ENCODE measurements at places on chromosomes 5 and 9.
A peak's percentile ranks its signal among the peaks of the same experiment; 100 is the strongest.

GRCh38 chr5:15037247-15037908 is 165.8 kb upstream of the ANKH start:
- DNase-seq: no peak

- no peak for DNase-seq
Observed at GRCh38 chr5:42400474-42400873, 22.8 kb upstream of the GHR start.

DNA sequence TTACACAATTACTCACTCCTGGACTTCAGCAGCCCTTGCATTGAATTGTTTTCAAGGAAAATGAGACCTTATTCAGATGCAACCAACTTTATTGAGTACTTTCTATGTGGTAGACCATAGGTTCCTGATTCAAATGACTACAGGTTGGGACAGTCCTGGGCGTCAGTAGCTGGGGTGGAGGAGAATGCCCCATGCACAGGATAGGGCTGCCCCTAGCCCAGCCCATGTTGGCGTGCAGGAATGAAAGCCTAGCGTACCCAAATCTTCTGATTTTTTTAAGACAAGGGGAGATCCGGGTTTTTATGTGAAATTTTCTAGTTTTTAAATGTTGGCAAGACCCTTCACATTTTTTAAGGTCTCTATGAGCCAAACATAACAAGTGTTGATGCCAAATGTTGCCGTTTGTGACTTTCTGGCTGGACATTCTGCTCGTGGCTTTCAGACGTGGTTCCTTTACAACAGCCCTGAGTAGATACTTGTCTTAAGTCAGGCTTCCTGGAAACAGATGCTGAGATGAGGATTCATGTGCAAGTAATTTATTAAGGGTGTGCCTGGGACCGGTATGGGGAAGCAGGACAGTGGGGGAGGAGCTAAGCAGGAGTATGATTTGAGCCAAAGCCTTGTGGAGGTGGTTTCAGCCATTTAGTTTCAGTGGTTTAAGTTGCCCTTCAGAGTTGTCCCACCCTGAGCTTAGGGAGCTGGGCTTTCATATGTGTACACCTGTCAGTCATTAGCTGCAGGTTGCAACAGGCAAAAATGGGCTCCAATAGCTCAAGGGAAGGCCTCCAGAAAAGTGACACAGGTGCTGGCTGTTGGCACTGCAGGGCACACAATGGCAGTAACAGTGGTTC is 154.1 kb downstream of the NTRK2 start:
- no peak for DNase-seq

DNA sequence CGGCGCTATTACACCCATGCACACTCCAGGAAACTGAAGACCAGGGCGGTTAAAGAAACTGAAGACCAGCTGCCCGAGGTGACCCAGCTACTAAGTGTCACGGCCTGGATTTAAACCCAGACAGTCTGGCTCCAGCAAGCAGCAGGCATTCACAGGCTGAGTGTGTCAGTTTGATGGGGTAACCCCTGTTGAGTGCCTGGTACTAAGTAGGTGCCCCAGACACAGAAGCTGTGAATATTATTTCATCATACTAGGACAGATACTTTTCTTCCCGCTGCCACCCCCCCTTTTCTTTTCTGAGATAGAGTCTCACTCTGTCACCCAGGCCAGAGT is 7.3 kb downstream of the ENG start:
- DNase-seq: no peak

- no peak for DNase-seq
Observed at GRCh38 chr5:100860407-100860806, 42.7 kb downstream of the ST8SIA4 start.

DNA sequence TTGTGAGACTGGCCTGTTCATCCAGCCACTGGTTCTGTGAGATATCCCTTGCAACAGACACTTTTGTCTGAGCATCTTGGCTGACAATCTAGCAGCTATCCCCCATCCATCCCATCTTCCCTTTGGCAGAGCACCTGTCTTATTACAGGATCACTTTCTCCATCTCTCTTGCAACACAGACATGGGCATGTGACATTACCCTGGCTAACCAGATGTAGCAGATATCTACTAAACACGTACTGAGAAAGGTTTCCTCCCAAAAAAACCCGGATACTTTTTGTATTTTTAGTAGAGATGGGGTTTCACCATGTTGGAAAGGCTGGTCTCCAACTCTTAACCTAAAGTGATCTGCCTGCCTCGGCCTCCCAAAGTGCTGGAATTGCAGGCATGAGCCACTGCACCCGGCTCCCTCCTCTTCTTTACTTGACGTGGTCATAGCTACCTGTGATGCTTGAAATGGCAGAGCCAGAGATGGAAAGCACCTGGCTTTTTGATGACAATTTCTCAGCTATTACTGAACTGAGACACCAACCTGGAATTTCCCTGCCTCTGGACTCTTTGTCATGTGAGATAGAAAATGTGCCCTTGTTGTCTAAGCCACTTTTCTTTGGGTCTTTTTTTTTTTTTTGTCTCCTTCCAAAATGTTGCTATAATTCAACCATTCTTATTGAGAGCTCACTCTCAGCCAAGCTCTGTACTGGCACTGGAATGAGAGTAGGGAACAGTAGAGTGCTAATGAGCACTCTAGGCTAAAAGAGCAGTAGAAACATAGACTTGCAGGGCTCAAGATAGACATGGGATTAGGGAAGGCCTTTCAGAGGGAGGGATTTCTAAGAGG is 32.6 kb downstream of the FNBP1 start:
- DNase-seq: peak; percentile 8

GRCh38 chr9:105969636-105970035 is 275.3 kb downstream of the TMEM38B start:
- DNase-seq: no peak

- DNase-seq: no peak
Observed at GRCh38 chr9:136910901-136911245, 24.6 kb downstream of the TRAF2 start.

GRCh38 chr5:95261437-95262175 is 23.3 kb downstream of the MCTP1 start:
- DNase-seq: no peak

Measured in stimulated activated CD4-positive, alpha-beta T cell treated with anti-CD3 and anti-CD28 coated beads, Interleukin-15, amount 100 ng/mL, for 1 hour (primary cell).